Small intestine (tissue), 16 donors: ENCODE measurements at places on chromosomes 7 and 10. TPM values are rescaled to one million over a fixed set of nuclear protein-coding genes. Genes with fewer than 3 reads are reported as not detected.

Gene MYH16
- not detected for polyA plus RNA-seq

Gene ASB10
- polyA plus RNA-seq: not detected

Gene EPDR1
- polyA plus RNA-seq: 6.4 TPM

Gene TBC1D12
- 8.9 TPM for polyA plus RNA-seq

Gene TSPAN13
- 60.6 TPM for polyA plus RNA-seq

Gene DYNC1I1
- polyA plus RNA-seq: not detected

Gene DIP2C
- 3.1 TPM for polyA plus RNA-seq

Gene MYL10
- polyA plus RNA-seq: not detected

Gene TAS2R60
- polyA plus RNA-seq: not detected

Gene ELOVL3
- polyA plus RNA-seq: not detected

Gene ZRANB1
- polyA plus RNA-seq: 6.3 TPM

Gene OR2A42
- polyA plus RNA-seq: not detected

Gene PDLIM1
- 206 TPM for polyA plus RNA-seq

Gene SNCG
- 2.4 TPM for polyA plus RNA-seq
